ENCODE measurements at places on chromosomes 6 and 20.

DNA sequence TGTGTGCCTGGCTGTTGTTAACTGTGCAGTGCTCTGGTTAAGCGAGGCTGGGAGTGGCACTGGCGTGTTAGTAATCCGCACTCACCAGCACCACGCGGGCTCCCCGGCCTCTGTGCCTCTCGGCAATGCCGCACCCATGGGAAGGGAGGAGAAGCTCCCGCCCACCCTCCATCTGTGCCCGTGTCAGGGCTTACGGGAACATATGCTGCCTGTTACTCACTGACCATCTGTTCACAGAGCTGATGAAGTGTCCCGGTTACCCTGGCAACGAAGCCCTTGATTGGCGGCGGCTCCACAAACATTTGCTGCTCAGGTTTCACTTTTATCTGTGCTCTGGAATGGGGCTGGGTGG is 114.7 kb downstream of the PSMB1 start:
- no peak for DNase-seq

DNA sequence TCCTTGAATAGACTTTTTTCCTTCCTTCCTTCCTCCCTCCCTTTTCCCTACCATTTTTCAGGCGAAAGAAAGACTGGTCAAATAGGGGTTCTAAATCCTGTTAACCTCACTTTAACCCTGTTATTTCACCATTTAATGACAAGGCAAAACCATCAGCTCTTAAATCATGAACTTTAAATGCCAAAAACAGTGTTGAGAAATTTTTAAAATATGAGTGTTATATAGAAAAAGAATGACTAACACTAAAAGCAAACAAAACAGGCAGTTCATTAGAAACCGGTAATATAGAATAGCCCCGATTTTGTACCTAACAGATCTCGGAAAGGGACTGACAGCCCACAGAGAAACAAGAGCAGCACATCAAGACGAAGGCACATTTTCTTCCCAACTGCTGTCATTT is 57.4 kb upstream of the CEP85L start:
- DNase-seq = no peak

DNA sequence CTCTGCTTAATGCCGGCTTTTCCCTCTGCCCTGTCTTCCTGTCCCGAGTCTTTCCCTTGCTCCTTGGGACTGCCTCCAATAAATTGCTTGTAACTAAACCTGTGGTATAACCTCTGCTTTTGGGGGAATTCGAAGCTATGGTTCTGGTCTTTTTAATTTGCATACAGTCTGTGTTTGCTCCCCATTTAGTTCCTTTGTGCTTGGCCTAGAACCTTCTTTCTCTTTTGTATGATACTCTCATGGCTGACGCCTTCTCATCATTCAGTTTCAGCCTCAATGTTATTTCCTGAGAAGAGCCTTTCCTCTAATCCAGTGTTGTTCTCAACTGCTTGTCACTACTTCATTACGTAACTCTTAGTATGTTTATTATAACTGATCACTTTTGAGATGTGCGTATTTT is 248.0 kb downstream of the PHF3 start:
- no peak for DNase-seq

- no peak for DNase-seq
Measured at GRCh38 chr6:106003268-106003987, 82.7 kb upstream of the PRDM1 start.

DNA sequence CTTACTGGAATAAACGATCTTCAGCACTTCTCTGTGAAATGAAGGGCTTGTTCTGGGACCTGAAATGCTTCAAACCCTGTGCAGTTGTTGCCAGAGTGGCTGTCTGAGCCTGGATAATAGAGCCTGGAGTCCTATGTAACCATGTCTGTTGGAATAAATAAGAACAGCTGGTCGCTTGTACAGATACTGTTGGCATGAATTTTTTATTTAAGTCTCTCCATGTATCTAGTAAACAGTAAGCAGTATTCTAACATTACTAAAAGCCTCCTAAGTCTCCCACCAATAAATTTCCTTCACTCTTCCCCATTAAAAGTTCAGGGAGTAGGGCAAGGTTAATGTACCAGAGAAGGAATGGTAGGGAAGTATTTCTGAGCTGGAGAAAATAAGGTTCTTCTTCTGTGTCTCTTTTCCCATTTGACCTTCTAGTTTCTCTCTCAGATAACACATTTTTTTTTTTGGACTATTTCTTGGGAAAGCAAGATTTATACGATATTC is 227.5 kb downstream of the PRL start:
- no peak for DNase-seq

GRCh38 chr6:12369781-12370262 is 79.7 kb downstream of the EDN1 start:
- no peak for DNase-seq

GRCh38 chr20:40956542-40957264 is 71.9 kb upstream of the TOP1 start:
- DNase-seq = no peak
